ENCODE measurements at places on chromosomes 12 and 14. TPM values are rescaled to one million over a fixed set of nuclear protein-coding genes. Genes with fewer than 3 reads are reported as not detected.

- DNase-seq, result peak; percentile 87
- H3K27ac ChIP-seq, result peak overlapping the region; percentile 43
- no peaks in the 10 kb centered on the region for H3K36me3 ChIP-seq
- H3K27me3 ChIP-seq, result no peaks in the 10 kb centered on the region
- peaks cover 30% of the 10 kb centered on the region for H3K4me1 ChIP-seq
Observed at GRCh38 chr14:29637411-29637810, 290.2 kb downstream of the PRKD1 start.

DNA sequence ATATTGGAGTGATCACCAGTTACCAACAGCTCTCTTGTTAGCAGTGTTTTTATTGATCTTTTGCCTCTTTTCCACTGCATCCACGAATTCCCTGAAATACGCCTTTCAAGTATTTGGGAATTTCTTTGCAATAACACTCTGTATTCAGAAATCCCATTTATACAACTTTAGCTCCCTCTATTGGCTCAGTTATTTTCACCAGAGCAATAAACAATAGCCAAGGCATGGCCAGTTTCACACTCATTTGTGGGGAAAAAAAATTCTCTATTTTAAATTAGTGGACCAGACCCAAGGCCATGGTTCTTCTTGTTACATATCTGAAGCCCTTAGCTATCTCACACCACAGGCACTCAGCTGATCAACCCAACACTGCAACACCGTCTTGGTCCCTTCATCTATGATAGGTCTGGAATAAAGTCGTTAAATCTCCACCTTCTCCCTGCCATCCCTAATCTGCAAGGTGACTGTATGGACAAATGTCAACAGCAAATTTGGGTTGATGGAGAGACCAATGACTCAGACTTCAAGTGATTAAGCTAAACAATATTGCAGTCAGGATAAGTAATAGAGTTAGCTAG lies 92.4 kb upstream of the TMEM260 start:
- peaks cover 5% of the 10 kb centered on the region for H3K4me1 ChIP-seq
- no peaks in the 10 kb centered on the region for H3K27me3 ChIP-seq
- no peak for DNase-seq
- no peak overlapping the region for H3K27ac ChIP-seq

GRCh38 chr14:24959791-24960331 lies 90.1 kb downstream of the STXBP6 start:
- DNase-seq, result no peak
- H3K27me3 ChIP-seq, result no peaks in the 10 kb centered on the region
- peaks cover 40% of the 10 kb centered on the region for H3K4me1 ChIP-seq
- no peak overlapping the region for H3K27ac ChIP-seq
- H3K36me3 ChIP-seq, result no peaks in the 10 kb centered on the region
- no peak overlapping the region for H3K4me3 ChIP-seq

- no peaks in the 10 kb centered on the region for H3K36me3 ChIP-seq
- DNase-seq, result no peak
- no peak overlapping the region for H3K4me3 ChIP-seq
- H3K4me1 ChIP-seq, result no peaks in the 10 kb centered on the region
- H3K27ac ChIP-seq, result no peak overlapping the region
Observed at GRCh38 chr14:94139421-94139820, 10.0 kb upstream of the IFI27L2 start.

GRCh38 chr12:49825971-49826421 lies 2.2 kb downstream of the NCKAP5L start:
- peak overlapping the region; percentile 69 for H3K27ac ChIP-seq
- peaks cover 21% of the 10 kb centered on the region for H3K4me1 ChIP-seq
- no peaks in the 10 kb centered on the region for H3K36me3 ChIP-seq

DNA sequence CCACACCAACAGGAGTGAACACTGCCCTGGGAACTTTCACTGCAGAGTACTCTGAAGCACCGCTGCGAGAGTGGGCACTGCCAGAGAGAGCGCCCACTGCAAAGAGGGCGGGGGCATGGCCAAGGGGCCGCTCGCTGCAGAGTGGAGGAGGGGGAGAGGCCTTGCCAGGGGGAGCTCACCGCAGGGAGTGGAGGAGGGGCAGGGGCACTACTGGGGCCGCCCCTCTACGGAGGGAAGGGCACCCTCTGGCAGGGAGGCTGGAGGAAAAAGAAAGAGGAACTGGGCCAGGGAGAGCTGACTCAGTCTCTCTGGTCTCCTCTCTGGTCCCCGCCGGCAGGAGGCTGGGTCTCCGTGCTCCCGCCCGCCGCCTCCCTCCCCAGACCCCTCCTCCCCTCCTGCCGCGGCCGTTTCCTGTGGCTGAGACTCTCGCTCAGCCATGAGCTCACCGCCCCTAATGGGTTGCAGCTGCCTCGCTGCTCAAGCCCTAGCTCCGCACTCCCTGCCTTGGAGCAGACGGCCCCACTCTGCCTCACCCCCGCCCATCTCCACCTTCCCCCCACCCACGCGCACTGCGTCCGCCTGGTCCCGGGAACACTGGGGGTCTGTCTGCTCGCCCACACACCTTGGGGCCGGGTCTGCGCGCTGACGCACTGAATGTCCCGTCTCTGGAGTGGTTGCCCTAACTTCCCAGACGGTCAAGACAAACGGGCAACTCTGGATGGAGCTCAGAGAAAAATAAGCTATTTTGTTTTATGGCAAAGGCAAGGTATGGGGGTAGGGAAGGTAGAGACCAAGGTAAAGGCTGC lies 1.3 kb downstream of the ARHGEF40 start:
- H3K36me3 ChIP-seq, result peaks cover under 1% of the 10 kb centered on the region
- H3K4me1 ChIP-seq, result peaks cover 34% of the 10 kb centered on the region
- no peaks in the 10 kb centered on the region for H3K27me3 ChIP-seq
- H3K27ac ChIP-seq, result peak overlapping the region; percentile 89
- DNase-seq, result peak; percentile 70

DNA sequence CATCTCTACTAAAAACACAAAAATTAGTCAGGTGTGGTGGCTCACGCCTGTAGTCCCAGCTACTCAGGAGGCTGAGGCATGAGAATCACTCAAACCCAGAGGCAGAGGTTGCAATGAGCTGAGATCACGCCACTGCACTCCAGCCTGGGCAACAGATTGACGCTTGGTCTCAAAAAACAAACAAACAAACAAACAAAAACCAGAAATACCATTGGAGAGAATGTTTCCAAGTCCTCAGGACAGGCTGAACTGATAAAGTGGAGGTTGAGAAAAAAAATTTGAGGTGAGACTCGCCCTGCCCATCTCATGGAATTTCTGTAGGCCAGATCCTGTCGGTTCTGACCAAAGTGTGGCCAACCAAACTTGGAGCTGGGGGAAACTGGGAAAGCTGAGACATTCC lies 30.6 kb upstream of the NFYB start:
- H3K36me3 ChIP-seq, result no peaks in the 10 kb centered on the region
- no peak overlapping the region for H3K27ac ChIP-seq
- no peaks in the 10 kb centered on the region for H3K4me1 ChIP-seq
- H3K4me3 ChIP-seq, result no peak overlapping the region

DNA sequence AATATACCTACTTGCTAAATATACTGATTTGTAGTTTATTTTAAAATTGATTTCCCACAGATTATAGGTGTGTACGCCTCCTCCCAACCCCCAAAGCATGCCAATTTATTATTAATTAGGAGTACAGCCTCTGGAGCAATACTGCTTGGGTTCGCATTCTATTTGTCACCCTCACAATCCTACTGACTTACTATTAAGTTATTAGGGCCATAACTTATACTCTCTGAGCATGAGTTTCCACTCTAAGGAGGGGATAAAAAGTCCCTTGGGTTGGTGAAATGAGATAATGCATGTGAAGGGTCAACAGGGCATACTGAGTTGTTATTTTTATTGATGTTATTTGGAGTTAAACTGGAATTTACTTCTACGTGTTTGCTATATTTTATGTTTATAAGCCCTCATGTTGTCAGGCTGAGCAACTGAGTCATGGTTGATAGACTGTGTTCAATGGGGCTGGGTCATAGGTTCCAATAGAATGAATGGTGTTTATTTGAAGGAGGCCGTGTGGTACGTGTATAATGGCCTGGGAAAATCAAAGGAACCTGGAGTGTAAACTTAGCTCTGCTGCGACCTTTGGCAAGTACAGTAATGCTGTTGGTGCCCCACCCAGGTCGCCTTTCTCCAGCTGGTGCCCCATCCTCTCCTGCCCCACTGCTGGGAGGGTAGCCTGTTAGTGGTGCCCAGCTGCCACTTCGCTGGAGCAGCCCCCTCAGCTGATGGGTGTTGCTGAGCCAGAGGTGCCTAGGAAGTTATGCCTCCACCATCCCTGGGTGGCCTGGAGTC lies 99.3 kb upstream of the PTPRB start:
- H3K36me3 ChIP-seq, result no peaks in the 10 kb centered on the region
- no peak overlapping the region for H3K27ac ChIP-seq
- DNase-seq, result no peak
- no peak overlapping the region for H3K4me3 ChIP-seq

DNA sequence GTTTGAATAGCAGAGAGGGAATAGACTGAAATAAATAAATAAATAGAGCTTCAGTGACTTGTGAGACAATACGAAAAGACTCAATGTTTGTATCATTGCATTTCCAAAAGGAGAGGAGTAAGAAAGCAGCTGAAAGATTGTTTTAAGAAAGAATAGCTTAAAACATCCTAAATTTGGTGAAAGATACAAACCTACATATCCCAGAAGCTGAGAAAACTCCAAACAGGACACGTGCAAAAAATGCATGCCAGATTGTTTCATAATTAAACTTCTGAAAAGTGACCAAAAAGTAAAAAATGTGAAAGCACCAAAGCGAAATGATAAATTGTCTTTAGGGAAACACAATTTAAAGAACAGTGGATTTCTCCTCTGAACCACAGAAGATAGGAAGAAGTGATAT lies 711.0 kb downstream of the AACS start:
- H3K36me3 ChIP-seq, result no peaks in the 10 kb centered on the region
- DNase-seq, result no peak
- no peaks in the 10 kb centered on the region for H3K27me3 ChIP-seq
- no peak overlapping the region for H3K4me3 ChIP-seq

DNA sequence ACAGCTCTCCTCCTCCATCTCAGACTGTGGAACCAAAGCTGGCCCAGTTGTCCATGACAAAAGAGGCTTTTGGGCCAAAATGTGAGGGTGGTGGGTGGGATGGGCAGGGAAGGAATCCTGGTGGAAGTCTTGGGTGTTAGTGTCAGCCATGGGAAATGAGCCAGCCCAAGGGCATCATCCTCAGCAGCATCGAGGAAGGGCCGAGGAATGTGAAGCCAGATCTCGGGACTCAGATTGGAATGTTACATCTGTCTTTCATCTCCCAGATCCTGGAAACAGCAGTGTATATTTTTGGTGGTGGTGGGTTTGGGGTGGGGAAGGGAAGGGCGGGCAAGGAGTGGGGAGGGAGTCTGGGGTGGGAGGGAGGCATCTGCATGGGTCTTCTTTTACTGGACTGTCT lies 11.8 kb upstream of the TAMALIN start:
- no peaks in the 10 kb centered on the region for H3K4me1 ChIP-seq
- no peak overlapping the region for H3K4me3 ChIP-seq

DNA sequence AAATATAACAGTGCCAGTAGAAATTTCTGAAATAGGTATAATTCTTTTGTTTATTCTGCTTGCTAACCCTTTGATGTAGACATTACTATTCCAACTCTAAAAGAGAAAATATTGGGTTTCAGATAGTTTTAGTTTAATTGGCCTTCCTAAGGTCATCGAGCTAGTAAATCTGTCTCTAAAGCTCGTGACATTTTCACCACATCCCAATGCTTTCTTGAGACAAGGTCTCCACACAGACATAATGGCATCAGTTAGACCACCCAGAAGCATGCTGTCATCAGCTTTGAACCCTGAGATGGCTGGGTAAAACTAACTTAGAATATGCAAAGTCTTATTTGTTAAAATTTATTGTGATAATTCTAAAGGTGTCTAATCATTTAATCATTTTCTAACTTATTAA lies 52.0 kb downstream of the PIK3C2G start:
- no peak overlapping the region for H3K27ac ChIP-seq
- H3K4me1 ChIP-seq, result no peaks in the 10 kb centered on the region
- DNase-seq, result no peak
- H3K36me3 ChIP-seq, result no peaks in the 10 kb centered on the region

DNA sequence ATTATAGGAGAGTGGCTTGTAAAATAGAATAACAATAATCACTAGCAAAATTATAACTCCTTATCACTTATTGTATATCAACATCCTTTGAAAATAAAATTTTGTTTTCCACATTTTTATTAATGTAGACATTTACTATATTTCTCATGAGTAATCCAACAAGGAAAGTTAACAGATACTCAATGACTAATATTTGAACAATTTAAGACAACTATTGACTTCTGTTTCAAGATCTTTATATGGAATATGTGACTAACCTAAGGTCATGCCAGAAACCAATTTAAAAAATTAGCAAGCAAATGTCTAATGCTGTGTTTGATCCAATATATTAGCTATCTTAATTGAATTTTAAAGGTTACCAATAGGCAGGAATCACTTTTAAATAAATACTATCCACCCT lies 638.5 kb upstream of the FLRT2 start:
- no peaks in the 10 kb centered on the region for H3K4me1 ChIP-seq
- no peaks in the 10 kb centered on the region for H3K27me3 ChIP-seq
- no peaks in the 10 kb centered on the region for H3K36me3 ChIP-seq

GRCh38 chr12:49021292-49021915 lies 2.8 kb upstream of the PRKAG1 start:
- H3K4me1 ChIP-seq, result peaks cover 13% of the 10 kb centered on the region
- no peak overlapping the region for H3K27ac ChIP-seq
- H3K4me3 ChIP-seq, result no peak overlapping the region
- H3K36me3 ChIP-seq, result peaks cover 35% of the 10 kb centered on the region
- no peak for DNase-seq
- no peaks in the 10 kb centered on the region for H3K27me3 ChIP-seq

GRCh38 chr12:111686574-111687105 lies 787 bp downstream of the ACAD10 start:
- H3K36me3 ChIP-seq, result no peaks in the 10 kb centered on the region
- DNase-seq, result no peak
- H3K27me3 ChIP-seq, result no peaks in the 10 kb centered on the region
- H3K4me3 ChIP-seq, result peak overlapping the region; percentile 97
- H3K27ac ChIP-seq, result peak overlapping the region; percentile 89

GRCh38 chr12:94211021-94211420 lies 62.6 kb downstream of the PLXNC1 start:
- DNase-seq, result no peak
- H3K27me3 ChIP-seq, result no peaks in the 10 kb centered on the region
- no peak overlapping the region for H3K4me3 ChIP-seq
- no peaks in the 10 kb centered on the region for H3K36me3 ChIP-seq
- H3K4me1 ChIP-seq, result no peaks in the 10 kb centered on the region
- H3K27ac ChIP-seq, result no peak overlapping the region

DNA sequence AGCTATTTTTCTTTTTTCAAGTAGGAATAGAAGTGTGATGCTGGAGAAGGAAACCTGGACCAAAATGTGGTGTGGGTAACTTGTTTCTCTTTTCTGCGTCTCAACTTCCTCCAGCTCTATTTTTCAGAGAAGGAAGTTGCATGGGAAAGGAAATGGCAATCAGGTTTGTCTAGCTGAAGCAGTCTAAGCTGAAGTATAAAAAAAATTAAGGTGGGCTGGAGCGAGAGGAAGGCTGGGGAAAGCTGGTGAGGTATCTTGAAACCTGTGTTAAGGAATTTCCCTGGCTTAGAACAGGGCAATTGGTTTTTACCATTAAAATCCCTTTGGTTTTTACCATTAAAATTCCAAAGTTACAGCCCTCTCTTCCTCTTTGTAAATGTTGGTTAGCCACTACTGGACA lies 34.2 kb upstream of the NINJ2 start:
- no peaks in the 10 kb centered on the region for H3K36me3 ChIP-seq
- H3K27me3 ChIP-seq, result no peaks in the 10 kb centered on the region
- H3K4me1 ChIP-seq, result no peaks in the 10 kb centered on the region
- H3K4me3 ChIP-seq, result no peak overlapping the region
- no peak for DNase-seq

The MIP gene
- total RNA-seq, result not detected

The ZDHHC17 gene
- total RNA-seq, result 33.7 TPM

The KRT78 gene
- not detected for total RNA-seq

The EXOC3L4 gene
- total RNA-seq, result 0.66 TPM

The TMEM117 gene
- total RNA-seq, result 23.4 TPM

The TAS2R8 gene
- not detected for total RNA-seq

The EXD2 gene
- total RNA-seq, result 21.5 TPM

The LUM gene
- 93.7 TPM for total RNA-seq

The SSPN gene
- total RNA-seq, result 6.7 TPM

Data from body of pancreas (tissue), 4 donors.